ENCODE measurements at places on chromosomes 6 and 20.

GRCh38 chr6:63690221-63690620 is 54.6 kb downstream of the PHF3 start:
- no peak for DNase-seq

GRCh38 chr6:106746652-106747051 is 117.3 kb downstream of the QRSL1 start:
- no peak for DNase-seq

DNA sequence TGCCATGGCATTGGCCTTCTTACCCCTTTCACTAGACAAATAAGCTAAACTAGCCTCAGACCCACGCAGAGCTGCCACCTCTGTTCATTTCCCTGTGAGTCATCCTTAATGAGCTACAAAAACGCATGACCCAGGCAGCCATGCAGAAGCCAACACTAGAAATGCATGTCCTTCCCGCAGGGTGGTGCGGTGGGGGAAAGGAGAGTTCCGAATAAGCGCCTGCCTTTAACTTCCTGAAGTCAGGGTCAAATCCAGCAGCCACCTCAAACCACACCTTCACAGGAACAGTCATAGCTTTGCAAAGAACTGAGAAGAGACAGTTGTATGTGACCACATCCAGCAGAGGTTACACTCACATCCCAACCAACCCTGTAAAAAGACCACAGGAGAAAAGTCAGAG is 40.4 kb downstream of the IRF4 start:
- no peak for DNase-seq

DNA sequence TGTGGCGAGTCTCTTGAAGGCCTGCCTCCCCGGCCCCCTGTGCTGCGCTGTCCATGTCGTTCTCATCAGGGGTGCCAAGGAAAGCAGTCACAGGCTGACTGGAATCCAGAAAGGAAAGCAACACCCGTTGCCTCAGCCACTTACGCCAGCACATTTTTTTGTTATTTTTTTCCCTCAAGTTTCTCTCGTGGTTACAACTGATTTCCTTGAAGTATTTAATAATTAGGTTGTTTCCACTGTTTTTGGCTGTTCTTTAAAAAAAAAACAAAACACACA is 17.9 kb upstream of the SLC22A1 start:
- no peak for DNase-seq

GRCh38 chr6:30836957-30837356 is 47.4 kb upstream of the DDR1 start:
- no peak for DNase-seq

DNA sequence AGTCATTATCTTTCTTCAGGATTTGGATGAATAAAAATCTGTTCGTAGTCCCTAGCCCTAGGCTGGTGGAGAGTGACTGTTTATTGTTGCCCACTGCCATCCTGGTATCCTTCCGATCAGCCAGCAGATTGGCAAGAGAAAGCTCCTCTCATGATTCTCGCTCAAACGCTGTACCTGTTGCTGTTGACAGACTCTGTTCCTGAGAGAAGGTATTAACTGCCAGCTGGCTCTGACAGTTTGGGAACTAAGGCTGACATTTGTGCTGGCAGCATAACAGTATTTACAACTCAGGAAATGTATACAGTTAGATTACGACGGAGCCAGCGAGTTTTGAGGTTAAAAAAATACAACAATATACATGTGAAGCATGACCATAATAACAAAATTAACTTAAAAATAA is 674.5 kb downstream of the PRKN start:
- no peak for DNase-seq

DNA sequence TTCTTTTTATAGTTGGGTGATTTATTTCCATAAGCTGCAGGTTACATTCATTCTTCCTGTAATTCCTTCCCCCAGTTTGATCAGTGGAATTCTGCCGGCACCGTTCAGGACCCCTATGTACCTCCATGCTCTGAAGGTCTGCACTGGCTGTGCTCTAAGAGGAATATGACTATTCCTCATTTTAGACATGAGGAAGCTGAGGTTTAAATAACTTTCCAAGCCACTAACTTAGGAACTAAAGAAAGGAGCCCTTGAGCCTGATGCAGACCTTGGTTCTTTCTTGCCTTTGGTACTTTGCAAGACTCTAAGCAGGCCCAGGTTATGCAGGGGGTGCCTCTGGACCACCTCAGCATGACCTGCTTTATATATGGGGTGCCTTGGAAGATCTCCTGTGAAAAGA is 318.5 kb downstream of the QKI start:
- DNase-seq: no peak

GRCh38 chr20:3611901-3612300 is 51.3 kb downstream of the GFRA4 start:
- DNase-seq: no peak

- no peak for DNase-seq
Observed at GRCh38 chr6:113208726-113209125, 648.4 kb upstream of the MARCKS start.

DNA sequence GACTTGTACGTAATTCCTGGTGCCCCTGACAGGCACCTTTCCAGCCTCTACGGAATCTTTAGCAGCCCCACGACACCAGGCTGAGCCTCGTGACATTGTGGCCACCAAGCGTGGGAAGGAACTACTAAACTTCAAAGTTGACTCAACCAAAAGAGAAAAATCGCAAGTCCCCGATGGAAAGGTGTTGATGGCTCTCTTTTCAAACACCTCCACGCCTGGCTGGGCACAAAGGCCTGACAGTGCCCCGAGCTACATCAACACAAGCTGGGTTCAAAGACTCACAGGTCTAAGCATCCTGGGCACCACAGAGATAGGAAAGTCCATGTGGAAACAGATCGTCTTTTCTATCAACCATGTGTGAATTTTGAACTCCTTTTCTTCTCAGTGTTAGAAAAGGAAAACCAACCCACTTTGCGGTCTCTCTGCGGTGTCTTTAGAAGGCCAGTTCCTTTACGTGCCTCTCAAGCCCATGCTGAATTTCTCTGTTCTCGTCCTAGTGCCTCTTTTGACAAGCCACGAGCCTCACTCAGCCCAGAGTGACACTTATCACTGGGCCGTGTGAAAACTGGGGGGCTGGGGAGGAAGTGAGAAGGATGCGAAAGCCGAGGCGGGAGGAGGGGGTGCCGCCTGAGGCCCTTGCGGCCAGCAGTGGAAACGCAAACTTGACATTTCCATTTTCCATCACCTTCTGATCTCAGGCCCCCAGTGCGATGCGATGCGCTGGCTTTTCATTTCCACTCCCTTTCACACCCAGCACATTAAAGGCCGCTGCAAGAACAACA is 59.4 kb downstream of the GFOD1 start:
- peak; percentile 76 for DNase-seq

GRCh38 chr20:38447251-38447661 is 12.1 kb upstream of the SNHG17 start:
- DNase-seq: no peak

DNA sequence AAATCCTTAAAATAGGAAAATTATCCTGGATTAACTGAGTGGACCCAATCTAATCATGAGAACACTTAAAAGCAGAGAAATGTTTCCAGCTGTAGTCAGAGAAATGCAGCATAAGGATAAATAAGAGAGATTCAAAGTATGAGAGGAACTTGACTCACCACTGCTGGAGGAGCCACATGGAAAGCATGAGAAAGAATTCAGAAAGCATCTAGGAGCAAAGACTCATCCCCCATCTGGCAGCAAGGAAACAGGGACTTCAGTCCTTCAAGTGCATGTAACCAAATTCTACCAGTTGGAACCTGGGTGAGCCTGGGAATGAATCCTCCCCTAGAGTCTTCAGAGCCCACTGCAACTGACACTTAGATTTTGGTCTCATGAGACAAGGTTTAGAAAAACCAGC is 33.7 kb downstream of the RNF146 start:
- DNase-seq: no peak

DNA sequence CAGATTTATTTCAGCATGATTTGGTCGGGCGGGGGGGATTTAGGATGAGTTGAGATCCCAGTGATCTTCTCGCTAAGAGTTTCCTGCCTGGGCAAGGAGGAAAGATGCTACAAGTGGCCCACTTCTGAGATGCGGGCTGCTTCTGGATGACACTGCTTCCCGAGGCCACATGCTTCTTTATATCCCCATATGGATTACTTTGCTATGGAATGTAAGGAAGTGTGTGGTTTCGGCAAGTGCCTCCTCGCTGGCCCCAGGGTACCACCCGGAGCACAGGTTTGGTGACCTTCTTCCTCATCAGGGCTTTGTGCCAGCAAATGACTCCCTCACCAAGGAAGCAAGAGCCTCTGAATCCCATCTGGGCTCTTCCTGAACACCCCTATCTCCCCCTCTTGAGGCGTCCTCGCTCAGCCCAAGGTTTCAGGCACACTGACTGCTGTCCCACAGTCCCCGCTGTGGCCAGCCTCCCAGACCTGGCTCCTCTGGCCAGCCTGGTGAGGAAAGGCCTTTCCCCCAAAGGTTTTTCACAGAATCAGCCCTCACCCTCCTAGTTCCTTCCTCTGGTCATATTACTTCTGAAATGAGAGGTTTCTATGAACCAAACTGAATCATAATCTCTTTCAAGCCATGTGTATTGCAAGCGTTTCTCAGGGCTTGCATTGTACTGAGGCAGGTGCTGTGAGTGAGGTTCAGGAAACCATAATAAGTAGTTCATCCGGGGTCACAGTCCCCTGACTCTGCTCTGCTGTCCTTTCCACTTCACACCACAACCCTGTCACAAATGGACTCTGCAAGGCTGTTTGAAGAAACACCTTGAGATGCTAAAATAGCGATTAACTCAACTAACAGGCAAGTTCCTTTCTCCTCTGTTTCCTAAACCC is 41.7 kb upstream of the IL17A start:
- DNase-seq: no peak

DNA sequence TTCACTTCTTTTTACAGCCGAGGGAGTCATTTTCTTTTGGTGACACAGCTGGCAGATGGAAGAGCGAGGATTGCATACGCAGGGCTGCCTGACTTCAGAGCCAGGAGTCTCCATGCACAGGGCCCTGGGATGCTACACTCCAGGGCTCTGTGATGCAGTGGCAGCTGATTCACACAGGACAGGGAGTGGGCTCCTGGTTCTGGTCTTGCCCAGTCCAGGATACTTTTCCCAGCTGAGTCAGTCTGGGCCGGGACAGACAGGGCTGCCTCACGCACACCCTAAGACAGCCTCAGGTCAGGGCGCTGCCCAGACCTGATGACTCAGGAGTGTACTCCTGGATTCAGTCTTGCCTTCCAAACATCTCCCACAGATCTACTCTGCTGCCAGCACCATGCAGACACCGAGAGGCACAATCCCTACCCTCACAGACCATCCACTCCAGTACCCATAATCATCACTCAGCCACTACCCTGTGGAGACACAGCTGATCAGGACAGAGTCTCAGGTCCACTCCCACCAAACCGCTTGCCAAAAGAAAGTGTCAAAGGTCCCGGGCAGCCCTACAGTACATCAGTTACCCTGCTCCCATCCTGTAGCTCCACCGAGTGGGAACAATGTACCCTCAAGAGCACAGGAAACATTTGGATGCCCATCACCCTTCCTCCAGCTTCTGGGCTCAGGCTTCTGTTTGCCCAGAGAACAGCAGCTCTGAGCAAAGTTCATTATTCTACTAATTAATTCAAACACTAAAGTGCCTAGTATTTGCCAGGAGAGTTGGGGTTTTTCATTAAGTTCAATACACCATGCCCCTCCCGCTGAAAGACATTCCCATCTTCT is 11.5 kb downstream of the SDC4 start:
- DNase-seq: no peak

GRCh38 chr6:24494821-24495795 is at the start of gene ALDH5A1:
ALDH5A1 (plus strand) TSS chr6:24494969; CDS start chr6:24494997, 28 bp downstream.
- DNase-seq: peak; percentile 48

GRCh38 chr20:6495907-6496306 is 271.6 kb upstream of the BMP2 start:
- DNase-seq: no peak

DNA sequence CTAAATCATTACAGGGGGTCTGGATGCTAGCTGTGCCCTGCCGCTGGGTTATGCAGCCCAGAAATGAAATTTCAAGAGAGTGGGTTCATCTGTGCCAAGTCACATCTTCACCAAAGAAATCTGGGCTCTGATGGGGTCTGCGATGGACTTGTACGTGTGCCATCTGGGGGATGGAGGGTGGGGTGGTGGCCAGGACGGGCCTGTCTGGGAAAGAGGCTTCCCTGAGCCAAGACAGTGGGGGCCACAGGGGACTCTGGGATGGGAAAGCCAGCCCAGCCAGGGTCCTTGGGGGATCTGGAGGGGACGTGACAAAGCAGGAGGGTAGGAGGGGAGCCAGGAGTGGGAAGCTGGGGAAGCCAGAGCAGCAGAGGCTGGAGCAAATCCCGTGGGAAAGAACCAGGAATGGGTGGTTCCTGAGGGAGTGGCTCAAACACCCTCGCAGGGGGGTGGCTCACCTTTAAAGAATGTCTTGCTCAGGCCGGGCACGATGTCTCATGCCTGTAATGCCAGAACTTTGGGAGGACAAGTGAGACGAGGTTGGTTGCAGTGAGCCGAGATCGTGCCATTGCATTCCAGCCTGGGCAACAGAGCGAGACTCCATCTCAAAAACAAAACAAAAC is 36.3 kb upstream of the SULF2 start:
- DNase-seq: no peak

DNA sequence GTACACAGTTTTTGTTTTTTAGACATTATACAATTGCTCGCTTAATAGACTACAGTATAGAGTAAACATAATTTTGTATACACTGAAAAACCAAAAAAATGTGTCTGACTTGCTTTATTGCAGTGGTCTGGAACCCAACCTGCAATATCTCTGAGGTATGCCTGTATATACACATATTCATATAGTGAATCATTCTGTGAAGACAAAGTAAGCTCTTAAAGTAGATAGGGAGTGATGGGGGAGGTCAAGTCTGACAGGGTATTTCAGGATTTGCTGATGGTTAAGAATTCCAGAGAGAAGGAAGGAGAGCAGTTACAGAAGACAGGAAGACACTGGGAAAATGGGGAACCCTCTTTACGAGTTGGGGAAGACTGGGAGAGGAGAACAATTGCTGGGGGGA is 417.9 kb downstream of the CD109 start:
- no peak for DNase-seq

- DNase-seq: no peak
Observed at GRCh38 chr6:162485464-162485863, 242.1 kb downstream of the PRKN start.

- DNase-seq: no peak
Observed at GRCh38 chr20:62768551-62769287, 27.6 kb upstream of the MRGBP start.

DNA sequence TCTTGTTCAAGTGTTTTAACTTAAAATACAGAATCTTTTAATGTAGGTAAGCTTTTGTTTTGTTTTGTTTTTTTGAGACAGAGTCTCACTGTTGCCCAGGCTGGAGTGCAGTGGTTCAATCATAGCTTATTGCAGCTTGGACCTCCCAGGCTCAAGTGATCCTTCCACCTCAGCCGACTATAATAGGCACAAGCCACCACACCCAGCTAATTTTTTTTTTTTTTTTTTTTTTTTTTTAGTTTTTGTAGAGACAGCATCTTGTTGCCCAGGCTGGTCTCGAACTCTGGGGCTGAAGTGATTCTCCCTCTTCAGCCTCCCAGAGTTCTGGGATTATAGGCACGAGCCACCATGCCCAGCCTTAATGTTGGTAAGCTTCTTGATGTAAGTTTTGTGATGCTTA is 3.3 kb downstream of the EFHC1 start:
- no peak for DNase-seq

- no peak for DNase-seq
Observed at GRCh38 chr6:168093071-168093505, 14.1 kb upstream of the FRMD1 start.
